ENCODE measurements at places on chromosomes 1 and 21.
A peak's percentile ranks its signal among the peaks of the same experiment; 100 is the strongest.

GRCh38 chr21:40752125-40752524 is 94.8 kb downstream of the DSCAM start:
- no peak for DNase-seq

- no peak for DNase-seq
These were observed 25.9 kb downstream of the IVNS1ABP start for GRCh38 chr1:185291159-185291558.

DNA sequence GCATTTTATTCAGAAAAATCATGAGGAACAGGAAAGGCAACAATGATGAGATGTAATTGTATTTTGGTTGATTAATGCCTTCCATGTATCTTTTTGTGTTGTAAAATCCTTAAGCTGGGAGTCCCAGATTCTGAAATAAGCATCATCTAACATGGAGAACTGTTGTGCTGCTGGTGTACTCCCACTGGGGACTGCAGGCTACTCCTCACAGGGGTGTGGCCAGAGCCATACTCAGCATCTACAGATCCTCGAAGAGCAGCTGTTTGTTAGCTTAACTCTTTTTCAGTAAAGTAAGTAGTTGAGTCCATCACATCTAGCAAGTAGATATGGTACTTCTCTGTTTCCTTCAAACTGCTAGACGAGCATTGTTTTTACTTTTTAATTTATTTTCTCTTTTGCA is 358.0 kb downstream of the BRINP3 start:
- no peak for DNase-seq

GRCh38 chr21:23876925-23877558 is 1730.2 kb downstream of the MRPL39 start:
- no peak for DNase-seq

GRCh38 chr1:68119445-68119844 is 69.0 kb upstream of the DIRAS3 start:
- DNase-seq = no peak

GRCh38 chr21:31908106-31909031 is 35.5 kb downstream of the HUNK start:
- peak; percentile 56 for DNase-seq

GRCh38 chr1:221392453-221392852 is 349.4 kb downstream of the DUSP10 start:
- DNase-seq = peak; percentile 53

GRCh38 chr1:41447995-41448770 is 36.3 kb downstream of the EDN2 start:
- DNase-seq = no peak

- DNase-seq = no peak
These were observed 32.6 kb downstream of the SLC44A3 start for GRCh38 chr1:94852788-94853187.

GRCh38 chr21:45363921-45364467 is 41.0 kb upstream of the COL18A1 start:
- peak; percentile 93 for DNase-seq

DNA sequence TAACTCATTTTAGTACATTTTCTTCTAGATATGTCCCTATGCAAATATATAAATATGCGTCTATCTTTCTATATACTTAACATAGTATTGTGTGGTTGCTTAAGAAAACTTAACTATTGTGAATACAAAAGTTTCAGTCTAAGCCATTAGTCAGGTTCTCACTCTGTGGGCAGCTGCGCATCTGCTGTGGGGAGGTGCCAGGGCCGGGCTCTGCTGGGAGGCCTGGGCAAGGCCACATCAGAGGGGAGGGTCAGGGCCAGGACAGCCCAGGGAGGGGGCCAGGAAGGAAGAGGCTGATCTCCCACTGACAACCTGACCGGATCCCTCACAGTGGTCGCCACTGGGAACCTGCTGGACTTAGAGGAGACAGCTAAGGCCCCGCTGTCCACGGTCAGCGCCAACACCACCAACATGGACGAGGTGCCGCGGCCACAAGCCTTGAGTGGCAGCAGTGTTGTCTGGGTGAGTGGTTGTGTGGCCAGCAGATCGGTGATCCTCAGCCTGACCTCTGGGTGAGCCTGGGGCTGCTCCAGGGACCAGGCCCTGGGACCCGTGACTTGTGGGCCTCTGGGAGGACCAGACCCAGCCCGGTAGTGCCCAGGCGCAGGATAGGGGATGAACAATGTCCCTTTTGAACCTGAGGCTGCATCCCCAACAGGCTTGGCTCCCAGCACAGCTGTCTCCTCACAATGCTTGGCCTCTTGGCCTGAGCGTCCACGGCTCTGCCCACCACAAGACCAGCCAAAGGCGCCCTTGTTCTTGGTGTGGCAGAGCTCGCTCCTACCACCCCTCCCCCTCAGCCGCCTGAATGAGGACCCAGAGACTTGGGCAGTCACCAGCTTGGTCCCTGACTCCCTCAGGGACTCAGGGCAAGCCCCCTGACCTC is 20.2 kb downstream of the LDLRAP1 start:
- no peak for DNase-seq

DNA sequence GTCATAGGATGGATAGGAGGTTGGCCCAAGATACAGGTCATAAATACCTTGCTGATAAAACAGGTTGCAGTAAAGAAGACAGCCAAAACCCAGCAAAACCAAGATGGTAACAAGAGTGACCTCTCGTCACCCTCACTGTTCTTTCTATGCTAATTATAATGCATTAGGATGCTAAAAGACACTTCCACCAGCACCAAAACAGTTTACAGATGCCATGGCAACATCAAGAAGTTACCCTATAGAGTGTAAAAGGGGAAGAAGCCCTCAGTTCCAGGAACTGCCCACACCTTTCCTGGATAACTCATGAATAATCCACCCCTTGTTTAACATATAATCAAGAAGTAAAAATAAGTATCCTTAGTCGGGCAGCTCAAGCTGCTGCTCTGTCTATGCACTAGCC is 671.9 kb downstream of the PTPRC start:
- DNase-seq = no peak

DNA sequence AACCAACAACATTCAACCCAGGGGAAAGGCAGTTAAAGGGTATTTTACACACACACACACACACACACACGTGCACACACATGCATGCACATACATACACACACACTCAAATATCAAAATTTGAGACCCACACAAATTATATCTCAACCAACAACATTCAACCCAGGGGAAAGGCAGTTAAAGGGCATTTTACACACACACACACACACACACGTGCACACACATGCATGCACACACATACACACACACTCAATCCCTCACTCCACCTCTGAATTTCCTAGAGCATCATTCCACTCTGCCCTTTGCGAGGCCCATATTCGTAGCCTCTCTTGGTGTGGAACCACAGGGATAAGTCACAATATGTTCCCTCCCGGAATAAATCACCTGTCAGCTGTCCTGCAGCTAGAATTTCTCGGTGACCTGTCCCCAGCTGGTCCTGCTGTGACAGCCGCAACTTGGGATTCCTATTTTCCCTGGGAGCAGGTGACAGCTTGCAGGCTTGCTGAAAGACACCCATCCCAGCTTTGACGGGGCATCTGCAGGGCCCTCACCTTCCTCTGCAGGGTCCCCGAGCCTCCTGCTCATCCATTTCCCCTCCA is 122.7 kb downstream of the PSMG1 start:
- no peak for DNase-seq

DNA sequence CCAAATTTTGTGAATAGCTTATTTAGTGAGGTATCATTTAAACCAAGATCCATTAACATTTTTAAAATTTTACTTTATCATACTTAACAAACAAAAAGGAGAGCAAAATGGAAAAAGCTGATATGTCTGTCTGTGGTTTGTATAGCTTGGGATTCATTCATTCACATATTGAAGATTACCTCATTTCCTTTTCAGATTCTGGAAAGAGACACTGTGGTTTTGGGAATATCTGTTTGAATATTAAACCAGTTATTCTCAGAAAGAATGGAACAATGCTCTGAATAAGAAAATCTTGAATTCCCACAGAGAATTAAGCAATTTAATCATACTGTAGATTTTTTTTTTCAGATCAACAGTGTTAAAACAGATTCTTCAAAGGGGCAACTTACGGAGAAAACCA is 93.8 kb upstream of the PRDX6 start:
- no peak for DNase-seq

DNA sequence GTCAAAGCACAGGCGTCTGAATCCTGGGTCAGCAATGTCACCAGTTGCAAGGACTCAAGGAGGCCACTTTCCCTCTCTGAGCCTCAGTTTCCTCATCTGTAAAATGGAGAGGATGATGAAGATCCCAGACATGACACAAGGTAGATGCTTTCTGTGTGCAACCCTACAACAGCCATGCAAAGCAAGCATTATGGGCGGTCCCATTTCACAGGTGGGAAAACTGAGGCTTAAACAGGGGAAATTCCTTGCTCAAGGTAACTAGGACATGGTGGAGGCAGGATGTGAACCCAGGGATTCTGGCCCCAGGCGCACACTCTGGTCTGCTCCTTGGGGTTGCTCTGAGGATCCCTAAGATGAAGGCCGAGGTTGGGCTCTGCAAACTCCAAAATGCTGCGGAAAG is 311.0 kb downstream of the PTPRU start:
- DNase-seq = no peak

DNA sequence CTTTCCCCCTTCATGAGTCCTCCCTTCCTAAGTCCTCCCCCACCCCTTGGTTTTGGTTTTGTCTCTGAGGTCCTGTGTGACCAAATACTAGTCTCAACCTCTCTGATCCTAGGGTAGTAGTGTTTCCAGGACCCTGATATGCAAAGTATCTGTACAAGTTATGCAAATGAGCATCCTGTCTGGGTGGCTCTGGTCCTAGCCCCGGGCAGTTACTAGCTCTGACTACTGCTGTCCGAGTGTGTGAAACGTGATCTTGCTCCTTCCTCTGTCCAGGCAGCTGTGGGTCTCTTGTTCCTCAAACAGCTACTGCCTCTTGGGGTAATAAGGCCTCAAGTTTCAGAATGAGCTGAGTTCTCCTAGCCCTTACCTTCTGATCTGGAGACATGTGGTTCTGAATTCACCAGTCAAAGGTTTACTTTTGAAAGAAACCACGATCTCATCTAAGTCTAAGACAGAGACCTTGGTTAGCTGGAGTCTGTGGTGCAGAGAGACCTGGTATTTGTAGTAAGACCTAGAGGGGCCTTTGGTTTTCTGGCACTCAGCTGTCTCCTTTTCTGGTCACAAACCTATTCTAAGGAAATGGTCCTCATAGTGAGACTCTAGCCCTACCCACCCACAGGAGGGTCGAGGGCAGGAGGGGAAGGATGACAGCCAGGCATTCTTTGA is 31.0 kb upstream of the IL19 start:
- no peak for DNase-seq

DNA sequence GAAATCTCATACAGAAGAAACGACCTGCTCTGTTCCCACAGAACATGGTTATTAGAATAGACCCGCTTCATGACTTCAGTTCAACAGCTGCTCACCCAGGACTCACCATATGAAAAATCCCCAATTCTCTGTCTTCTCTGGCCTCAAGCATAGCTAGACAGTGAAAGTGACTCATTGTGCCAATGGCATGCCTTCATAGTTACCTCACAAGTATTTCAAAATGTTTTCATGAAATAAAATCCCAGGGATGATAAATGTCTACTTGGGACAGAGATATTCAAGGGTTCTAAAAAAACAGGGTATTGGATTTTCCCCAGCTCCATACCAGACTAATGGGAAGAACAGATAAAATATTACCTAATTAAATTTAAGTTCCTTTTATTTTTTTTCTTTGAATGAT is 82.3 kb downstream of the NOTCH2 start:
- DNase-seq = peak; percentile 90

GRCh38 chr1:228450200-228450599 is 33.5 kb upstream of the TRIM17 start:
- DNase-seq = no peak

DNA sequence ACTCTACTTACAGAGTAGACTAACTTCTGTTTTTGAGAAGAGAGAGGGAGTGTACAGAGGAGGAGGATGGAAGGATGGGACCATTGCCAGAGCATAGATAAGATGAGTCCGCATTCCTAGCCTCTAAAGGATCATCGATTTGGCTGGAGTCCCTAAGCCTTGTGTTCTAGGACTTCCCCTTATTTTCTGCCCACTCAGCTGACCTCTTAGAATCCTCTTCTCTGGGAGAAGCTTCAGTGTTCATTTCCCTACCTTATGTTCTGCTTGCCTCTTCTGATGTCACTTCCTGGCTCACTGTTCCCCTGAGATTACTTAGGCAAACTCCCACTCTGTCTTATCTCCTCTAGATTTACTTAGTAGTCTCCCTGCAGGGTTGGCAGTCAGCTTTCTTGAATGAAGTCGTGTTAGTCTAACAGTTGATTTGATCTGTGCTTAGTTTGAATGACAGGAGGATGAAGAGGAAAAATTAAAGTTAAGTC is 156.7 kb downstream of the SYT2 start:
- no peak for DNase-seq

DNA sequence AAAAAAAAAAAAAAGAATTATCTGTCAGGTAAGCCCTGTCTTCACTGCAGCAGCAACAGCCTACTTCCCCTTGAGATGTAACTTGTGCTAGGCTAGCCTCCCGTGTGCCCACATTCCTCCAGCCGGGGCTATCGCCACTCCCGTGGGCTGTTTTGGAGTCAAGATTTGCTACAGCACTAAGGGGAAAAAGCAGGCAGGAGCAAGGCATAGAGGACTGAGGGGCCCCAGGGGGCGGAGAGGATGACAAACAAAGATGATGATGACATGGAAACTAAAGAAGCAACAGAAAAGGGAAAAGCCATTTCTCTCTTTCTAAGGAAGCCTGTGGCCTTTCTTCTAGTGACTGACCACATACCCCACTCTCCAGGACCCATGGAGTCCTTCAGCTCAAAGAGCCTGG is 1.9 kb downstream of the TNFAIP8L2 start:
- DNase-seq = no peak

- DNase-seq = no peak
These were observed 3.6 kb upstream of the INAVA start for GRCh38 chr1:200890818-200891773.

DNA sequence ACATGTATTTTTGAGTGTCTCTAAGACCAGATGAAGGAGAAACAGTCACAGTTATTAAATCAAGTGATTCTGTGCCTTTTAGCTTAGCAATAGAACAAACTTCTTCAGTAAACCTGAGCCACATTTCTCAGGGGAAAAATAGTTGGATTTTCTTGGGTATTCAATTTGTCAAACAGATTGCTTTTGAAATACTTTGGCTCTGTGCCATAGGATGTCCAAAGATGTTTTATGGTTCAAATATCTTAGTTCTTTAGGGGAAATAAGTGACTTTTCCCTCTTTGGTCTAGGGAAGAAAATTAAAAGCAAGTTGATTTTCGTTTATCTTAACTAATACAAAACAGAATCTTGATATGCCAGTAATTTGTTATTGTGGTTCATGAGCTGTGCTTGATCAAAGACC is 125.9 kb downstream of the ATP5PO start:
- DNase-seq = no peak

- no peak for DNase-seq
These were observed 1.3 kb downstream of the ZBTB7B start for GRCh38 chr1:155003766-155004351.

DNA sequence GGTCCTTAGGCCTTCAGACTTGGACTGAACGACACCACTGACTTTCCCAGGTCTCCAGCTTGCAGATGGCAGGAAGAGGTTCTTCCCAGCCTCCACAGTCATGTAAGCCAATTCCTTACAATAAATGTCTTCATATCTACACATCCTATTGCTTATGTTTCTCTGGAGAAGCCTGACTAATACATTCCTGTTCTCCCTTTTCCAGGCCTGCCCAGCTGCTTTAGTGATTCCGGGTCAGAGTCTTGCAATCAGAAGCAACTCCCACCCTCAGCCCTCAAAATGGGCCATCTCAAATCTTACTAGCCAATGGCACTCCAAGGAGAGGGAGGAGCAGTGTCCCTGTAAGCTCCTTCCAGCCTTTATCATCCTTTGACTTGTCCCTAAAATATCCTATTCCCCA is 16.4 kb upstream of the CPT2 start:
- DNase-seq = peak; percentile 71
